CD4-positive, alpha-beta T cell treated with Interleukin-17A for 1 hour (primary cell): ENCODE measurements at places on chromosomes 16 and 17.

DNA sequence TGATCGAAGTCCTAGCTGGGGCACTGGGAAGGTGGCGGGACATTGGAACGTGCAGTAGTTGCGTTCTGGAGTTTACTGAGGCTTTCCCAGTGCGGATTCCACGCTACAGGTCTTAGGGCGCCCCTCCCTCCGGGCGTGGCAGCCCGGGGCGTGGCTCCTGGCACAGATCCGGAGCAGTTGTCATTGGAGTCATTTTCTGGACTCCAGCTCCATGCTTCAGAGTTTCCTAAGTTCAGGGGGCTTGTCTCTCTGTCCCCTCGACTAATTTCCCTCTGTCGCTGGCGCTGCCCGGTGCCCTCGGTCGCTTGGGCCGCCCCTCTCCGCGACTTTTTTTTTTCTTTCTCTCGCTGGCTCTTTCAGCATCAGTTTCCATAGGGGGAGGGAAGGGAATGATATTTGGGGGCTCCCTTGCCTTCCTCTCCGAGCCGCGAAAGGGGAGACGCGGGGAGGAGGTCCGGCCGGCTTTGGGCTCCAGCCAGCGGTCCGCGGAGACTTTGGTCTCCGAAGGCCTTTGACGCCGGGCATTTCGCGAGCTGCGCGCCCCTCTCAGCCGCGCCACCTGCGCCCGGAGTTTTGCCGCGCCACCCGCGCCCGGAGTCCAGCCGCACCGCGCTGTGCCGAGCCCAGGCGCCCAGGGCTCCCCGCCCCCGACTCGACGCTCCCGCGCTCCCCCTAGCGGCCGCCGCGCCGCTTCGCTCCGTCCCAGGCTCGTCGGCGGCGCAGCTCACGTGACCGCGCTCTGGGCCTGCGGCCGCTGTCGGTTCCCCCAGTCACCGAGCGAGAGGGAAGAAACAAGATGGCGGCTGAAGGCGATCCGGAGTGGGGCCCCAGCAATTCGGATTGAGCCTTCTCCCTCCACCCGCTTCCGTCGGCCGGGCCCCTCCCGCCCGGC is at the start of gene BPTF:
Gene BPTF (plus strand): TSS at position 769 of the 892 bp plus-strand sequence. CDS start 222 bp downstream, outside the sequence.
- DNase-seq, result peak; percentile 93

GRCh38 chr17:36008998-36009665 is 7.8 kb upstream of the CCL15 start:
- peak; percentile 5 for DNase-seq

GRCh38 chr17:35731239-35731916 is at the start of gene RASL10B:
Gene RASL10B, plus strand, starts transcription at chr17:35731639. Its CDS starts 3,546 bp downstream, at chr17:35735185.
- peak; percentile 31 for DNase-seq

DNA sequence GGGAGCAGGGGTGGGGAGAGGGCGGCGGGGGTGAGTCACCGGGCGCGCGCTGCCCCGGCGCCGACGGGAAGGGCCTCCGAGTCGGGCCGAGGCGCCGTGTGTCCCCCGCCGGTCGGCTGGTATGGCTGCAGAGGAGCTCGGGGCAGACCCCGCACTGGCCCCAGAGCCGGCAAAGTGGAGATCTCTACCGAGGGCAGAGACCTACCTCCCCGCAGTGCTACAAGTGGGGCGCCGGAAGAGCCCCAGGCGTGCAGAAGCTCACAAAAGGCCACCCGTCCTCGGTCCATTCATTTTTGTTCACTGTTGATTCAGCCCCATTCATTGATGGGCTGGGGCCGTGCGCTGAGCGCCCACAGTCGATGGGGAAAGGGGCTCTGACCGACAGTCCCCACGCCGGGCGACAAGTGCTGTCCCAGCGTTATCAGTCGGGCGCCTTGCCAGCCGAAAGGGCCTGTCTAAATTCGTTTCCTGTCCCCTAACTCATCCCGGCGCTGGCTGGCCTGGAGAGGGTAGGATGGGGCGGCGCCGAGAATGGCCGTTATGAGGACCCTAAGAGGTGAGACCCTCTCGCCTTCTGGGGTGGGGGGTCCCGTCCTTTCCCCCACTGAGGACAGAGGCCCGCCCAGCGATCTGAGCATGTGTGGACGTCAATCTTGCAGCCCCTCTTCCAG is 709 bp upstream of the ENO3 start:
- no peak for DNase-seq

DNA sequence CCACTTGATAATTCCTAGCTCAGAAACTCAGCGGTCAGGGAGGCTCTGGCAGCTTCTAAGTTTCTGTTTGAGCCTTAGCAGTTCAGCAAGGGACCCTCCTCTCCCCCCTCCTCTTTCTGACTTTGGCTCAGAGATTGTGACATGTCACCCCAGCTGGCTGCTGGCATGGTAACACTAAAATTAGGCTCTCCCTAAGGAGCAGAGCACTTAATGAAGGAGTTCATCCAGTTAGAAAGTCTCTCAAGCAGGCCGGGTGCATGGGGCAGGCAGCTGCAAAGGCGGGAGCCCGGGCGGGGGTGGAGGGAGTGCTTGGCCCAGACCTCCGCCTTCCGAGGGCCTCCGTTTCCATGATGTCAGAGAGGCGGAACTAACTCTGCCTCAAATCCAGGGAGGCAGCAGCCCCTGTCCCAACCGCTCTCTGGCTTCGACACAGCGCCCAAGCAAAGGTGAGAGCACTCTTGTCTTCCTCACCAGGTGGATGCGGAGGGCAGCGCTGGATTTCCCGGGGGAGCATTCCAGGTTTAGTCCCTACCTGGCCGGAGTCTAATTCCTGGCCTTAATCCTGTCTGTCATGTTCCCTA is 128.0 kb upstream of the PLCG2 start:
- DNase-seq, result no peak

DNA sequence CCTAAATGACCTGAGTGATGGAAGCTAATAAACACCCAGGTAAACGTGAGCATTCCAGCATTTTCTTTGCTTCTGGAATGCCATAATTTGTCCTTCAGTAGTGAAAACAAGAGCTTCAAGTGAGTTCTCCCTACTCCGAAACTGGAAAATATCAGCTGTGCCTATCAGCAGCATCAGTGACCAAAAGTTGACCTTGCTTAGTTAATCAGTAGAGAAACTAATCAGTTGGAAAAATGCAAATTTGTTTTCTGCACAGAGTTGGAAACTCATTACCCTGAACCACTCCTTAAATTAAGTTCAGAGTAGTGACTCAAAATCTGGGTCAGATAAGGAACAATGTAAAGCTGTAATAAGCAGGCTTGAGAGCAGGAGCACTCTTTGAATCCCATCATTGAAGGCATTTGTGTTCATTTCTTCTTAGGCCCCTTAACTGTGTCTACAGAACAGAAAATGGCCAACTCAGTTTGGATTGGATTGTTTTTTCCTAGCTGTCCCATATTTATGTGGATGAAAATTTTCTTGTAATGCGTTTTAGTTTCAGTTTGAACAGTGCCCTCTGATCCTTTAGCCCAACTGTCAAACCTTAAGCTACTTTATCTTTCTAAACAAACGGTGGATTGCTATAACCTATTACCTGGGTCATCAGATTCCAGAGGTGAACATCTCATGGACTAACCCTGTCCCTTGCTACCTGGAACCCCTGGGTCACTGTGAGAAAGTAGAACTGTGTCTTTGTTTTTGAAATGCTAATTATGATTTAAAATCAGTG is 290.4 kb downstream of the TOX3 start:
- no peak for DNase-seq

DNA sequence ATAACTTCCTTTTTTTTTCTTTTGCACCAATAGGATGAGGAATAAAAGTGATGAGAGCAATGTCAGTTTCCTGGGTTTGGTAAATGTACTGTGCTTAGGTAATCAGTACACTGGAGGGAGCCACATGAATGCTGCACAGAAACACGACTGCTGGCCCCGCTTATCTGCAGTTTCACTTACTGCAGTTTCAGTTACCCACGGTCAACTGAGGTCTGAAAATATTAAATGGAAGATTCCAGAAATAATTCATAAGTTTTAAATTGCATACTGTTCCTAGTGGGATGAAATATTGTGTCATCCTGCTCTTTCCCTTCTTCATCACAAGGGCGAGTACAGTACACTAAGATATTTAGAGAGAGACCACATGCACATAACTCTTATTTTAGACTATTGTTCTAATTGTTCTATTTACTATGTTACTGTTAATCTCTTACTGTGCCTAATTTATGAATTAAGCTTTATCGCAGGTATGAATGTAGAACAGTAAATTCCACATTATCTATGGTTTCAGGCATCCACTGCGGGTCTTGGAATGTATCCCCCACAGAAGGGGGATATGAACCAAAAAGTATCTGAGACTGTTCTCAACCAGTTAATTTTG is 6.4 kb upstream of the LGALS3BP start:
- DNase-seq, result peak; percentile 30

GRCh38 chr16:58306327-58306726 is 11.5 kb upstream of the PRSS54 start:
- peak; percentile 54 for DNase-seq

DNA sequence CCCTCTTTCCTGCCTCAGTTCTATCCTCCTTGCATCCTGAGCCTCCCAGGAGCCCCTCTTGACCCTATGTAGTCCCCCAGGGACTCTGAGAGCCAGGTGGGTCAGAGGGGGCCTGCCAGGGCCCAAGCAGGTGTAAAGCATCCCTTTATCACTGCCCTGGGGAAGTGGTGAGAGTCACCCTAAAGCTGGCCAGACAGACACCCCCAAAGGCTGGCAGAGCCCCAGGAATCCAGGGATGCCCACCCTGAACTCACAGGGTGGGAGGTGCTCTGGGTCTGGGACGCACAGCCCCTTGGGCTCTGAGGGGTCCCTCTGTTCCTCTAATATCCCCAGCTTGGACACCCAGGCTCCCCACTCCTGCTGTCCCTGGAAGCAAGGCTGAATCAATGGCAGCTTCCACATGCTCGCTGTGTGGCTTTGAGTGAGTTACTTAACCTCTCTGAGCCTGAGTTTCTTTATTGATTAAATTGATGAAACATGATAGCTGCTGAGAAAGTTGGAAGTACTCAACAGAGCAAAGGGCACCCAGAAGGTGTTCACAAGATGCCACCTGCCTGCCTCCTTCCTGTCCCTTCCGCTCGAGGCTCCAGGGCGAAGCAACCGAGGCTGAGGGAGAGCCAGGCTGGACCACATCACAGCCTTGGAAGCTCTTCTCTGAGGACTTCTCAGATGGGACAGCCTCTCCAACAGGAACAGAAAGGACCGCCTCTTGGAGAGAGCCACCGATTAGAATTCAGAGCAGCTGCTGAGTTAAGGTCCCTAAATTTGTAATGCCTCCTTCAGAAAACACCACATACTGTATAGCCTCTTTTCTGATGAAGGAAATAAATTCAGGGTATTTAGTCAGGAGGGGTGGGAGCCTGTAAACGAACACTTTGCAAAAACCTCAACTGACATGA is 67.1 kb upstream of the DOC2B start:
- no peak for DNase-seq

DNA sequence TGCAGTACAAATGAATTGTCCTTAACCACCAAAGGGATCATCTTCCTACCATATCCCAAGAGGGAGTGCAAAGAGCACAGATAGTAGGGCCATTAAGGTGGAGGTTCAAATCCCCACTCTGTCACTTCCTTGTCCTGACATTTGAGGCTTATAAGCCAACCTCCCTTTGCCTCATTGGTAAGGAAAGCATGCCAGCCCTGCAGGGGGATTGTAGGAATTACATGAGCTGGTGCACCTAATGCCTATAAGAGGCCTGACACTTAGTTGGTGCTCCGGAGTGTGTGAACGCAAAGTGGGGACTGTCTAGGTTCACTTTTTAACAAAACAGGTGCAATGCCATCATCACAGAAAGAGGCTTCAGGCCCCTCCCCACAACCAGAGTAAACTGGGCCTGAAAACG is 374.4 kb downstream of the SNX29 start:
- DNase-seq, result no peak

- DNase-seq, result no peak
These were observed 280.9 kb downstream of the UTP18 start for GRCh38 chr17:51541215-51541614.

DNA sequence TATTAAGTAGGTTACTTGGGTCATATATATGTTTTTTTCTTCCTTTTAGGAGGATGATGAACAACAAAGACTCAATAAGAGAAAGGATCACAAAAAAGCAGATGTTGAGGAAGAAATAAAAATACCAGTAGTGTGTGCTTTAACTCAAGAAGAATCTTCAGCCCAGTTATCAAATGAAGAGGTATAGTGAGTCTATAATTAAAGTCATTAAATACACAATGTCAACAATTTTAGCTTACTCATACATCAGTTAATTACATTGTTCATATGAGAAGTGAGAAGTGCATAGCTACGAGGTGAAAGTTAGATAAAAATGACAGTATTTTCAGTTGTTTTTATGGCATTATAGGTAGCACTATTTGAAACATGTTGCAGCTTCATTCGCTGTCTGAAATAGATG is 65.2 kb downstream of the NUP88 start:
- DNase-seq, result no peak

DNA sequence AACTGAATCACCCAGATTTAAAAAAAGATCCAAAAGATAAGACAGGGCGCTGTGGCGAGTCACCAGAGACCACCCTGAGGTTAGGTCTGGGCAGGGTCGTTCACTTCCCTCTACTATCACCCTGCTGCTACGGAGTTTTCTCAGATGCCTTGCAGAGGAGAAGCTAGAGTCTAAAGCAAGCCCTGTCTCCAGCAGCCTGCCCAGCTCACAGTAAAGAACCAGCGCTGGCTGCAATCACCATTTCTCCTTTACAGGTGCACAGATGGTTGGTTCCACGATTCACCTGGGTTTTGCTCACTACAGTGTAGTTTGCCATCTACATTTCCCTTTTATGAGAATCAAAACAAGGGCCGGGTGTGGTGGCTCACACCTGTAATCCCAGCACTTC is 71.3 kb downstream of the SRCIN1 start:
- DNase-seq, result no peak

DNA sequence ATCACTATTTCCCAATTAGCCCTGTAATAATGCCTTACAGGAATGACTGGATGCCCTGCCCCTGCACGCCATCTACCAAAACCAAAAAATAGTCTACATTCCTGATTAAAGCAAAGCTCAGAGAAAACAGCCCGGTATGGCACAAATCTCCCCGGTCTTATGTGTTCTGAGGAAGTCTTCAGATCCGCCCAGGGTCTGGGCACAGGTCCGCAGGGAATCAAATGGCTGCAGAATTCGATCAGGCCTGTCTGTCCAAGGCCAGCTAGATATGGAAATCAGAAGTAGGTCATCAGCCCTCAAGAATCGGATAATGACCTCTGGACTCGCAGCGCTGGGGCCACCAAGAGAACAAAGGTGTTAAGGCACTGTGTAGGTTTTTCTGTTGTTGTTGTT is 171.0 kb downstream of the ZFHX3 start:
- DNase-seq, result no peak

GRCh38 chr17:83200751-83201150 is 121.3 kb downstream of the METRNL start:
- no peak for DNase-seq

- DNase-seq, result no peak
These were observed 18.4 kb downstream of the KDM8 start for GRCh38 chr16:27221576-27222248.
